ENCODE measurements at places on chromosomes 2 and 18.

DNA sequence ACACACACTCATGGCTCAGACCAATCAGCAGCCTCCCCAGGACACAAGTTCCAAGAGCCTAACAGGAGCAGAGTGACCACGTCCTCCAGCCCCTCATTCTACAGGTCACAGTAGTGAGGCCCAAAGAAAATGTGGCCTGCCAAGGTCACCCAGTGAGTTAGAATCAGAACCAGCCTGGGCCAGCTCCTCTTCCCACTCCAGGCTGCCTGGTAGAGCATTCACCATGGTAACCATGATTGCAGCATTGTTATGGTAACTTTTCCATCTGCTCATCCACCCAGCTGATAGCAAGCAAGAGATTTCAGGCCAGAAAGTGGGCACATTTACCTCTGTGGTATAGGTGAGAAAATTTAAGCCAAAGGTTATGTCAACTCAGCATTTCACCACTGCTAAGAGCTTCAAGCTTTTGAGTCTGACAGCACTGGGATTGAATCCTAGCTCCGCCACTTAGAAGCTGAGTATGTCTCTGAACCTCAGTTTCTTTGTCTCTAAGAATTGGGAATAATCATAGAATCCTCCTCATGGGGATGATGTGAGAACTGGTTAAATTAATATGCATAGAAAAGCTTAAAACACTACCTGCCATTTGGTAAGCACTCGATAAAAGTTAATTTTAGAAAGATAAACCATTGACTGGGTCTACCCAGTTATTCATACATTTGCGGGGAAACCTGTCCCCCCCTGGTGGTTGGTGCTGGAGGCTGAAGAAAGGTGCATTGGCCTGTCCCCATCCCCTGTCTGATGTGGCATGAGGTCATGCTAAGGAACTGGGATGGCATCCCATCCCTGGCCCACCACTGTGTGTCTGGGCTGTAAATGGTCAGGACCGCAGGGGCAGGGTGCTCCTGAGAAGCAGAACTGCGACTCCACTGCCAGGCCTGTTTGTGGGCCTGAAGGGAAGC lies 181.5 kb downstream of the KLHL29 start:
- no peak for DNase-seq

DNA sequence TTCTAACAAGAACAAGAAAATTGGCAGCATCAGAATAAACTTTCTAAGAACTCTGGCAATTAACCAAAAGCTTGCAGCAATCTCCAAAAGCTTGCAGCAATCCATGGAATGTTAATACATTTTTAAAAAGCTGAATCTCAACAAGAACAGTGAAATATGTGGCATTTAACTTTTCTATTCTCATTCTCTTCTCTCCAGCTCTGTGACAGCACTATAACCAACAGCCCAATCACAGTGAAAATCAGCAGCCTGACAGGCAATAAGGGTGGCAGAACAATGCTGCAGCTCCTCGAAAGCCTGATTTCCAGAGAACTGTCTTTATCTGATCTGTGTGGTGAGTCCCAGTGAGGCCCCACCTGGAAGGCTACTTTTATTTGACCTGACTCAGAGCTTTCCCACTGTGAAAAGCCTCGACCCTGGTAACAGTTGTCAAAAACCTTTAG lies 60.0 kb downstream of the TMEM131 start:
- no peak for DNase-seq

GRCh38 chr2:101485856-101486255 lies 10.9 kb upstream of the RFX8 start:
- no peak for DNase-seq

DNA sequence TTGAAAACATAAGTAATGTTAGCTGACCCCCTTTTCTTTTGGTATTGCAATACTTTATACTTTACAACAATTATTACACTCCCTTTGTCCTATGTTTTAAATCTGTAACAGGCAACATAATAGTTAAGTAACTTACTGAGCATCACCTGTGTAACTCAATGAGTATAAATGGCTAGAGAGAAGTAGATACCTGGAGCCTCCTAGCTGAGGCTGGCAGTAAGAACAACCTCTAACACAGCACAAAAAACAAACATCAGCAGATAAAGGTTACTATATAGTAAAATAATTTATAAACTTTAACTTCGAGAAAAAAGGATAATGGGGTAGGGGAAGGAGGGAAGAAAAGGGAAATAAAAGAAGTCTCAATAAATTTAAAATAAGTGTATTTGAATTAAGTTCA lies 73.1 kb upstream of the ST8SIA5 start:
- DNase-seq, result no peak

DNA sequence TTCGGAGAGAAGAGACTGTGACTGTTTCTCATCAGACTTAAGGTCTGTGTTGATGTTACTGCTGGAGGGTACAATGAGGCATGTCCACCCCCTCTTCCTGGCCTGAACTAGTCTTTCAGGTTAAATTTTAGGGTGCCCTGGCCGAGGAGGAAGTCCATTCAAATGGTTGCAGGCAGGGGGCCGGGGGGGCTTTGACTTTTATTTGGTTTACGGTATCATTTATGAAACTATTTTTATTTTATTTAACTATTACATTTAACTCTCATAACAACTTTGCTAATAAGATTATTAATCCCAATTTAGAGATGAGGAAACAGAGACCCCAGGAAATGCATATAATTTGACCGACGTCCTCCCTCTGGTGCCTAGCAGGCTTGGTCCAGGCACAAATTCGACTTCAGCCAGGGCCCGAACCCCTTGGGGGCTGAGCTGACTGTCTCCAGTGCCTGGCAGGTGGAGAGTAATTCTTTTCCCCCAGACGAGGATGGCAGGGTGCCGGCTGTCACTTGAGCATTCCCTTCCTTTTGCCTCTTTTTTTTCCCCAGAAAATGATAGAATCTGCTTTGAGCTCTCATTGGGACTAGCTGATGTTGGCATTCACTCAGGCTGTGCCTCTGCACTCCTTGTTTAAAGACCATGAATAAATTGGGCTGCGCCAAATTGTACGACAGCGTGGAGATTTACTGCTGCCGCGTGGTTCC lies 255.3 kb upstream of the SALL3 start:
- DNase-seq, result no peak

DNA sequence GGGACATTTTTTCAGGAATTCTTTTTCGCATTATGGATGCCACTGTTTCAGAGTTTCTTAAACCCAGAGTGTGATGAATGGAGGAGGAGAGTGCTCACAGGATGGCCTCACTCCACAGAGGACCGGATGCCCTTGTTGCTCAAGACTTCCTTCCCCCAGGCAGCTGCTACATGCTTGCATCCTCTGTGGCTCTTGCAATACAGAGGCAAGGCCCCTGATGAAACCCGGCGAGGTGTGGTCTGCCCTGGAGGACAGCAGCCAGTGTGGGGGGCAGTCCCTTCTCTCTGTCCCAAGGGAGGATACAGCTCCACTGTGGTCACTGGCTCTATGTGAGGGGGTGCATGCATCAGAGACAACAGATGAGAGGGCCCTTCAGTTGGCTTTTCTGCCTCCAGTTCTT lies 109.6 kb downstream of the SH3RF3 start:
- DNase-seq, result peak; percentile 2

DNA sequence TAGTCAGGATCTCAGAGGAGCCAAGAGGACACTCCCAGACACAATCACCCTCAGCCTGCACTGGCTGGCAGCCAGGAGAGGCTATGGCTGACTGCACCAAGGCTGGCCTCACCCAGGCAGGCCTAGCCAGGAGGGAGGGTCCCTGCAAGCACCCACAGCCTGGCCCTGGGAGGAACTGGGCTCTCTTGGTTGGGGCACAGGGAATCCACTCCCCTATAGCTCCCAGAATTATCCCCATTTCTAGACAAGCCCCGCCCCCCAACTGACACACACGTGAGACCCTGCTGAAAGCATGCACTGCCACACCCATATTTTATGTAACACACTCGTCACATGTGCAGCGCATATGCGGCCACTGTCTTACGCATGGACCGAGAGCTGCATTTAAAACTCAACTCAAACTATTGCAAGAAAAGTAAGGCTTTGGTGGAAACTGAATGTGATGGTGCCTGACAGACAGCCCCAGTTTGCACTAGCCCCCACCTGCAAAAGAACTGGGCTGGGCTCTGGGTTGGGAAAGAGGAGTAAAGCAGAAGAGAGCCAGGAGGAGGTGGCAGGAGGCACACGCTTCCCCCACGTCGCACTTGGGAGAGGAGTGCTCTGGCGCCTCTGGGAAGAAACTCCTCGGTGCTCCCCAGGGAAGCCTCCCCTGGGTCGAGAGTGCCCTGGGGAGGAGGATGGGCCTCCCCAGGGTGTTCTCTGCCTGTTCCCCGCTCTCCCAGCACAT lies 28.9 kb upstream of the ARHGEF4 start:
- no peak for DNase-seq

DNA sequence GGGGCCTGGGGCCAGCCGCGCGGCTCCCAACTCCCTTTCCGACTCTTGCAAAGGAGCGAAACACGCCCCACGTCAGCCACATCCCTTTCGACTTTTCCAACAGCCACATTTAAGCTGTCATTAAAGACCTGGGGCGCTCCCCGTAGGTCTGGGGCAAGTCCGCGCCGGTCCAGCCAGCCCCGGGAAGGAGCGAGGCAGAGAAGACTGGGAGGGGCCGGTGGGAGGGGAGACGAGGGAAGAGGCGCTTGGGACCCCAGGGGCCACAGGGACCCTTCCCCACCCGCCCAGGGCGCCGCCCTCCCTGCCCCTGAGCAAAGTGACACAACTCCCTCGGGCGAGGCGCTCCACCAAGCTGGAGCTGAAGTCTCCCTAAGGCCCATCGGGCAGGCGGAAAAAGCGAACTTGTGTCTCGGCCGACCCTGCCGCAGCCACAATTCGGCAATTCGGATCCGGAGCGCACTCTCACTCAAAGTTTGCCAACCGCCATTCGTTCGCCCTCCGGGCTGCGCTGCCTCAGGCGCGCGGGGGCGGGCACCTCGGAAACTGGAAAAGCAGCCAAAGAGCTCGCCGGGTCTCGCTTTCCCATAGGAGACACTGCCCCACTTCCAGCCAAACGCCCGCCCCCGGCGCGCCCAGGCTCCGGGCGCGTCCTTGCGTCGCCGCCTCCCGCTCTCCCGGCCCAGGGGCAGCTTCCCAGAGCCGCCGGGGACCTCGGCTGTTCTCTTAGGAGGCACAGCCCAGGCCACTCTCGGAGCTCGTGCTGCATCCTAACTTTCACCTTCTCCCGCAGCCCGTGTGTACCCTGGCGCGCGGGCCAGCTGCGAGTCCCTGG lies 1.1 kb upstream of the KCTD1 start:
- DNase-seq, result no peak

DNA sequence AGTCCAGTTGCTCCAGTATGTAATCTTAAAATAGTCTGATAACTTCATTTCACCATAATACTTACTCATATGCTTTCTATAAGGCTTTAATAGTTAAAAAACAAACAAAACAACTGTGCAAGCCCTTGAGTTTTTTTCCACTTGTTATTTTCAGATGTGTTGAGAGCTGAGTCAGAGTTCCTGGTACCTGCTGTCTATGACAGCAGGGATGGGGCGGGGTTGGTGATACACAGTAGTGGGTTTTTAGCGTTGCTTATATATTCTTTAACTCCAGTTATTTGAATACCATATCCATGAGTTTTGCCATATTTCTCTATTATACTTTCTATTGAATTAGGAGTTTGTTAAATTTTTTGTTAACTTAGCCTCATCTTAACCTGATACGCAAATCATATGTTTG lies 5.0 kb downstream of the NAPG start:
- no peak for DNase-seq

DNA sequence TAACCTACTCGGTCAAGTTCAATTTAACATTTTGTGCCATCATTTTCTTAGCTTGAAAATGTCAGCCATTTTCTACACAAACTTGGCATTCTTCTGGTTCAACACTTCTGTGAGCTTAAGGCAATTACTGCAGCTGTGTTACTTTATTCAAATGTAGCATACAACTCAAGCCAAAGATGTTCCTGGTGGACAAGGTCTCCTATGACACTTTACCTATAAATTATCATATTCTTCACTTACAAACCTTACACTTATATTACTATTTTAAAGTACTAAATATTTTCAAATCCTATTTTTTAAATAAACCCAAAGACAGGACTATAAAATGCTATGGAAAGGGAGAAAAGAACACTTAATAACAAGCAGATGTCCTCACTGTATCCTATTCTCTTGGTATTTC lies 1045.3 kb downstream of the TSN start:
- no peak for DNase-seq

GRCh38 chr2:62747876-62748275 lies 42.4 kb downstream of the EHBP1 start:
- no peak for DNase-seq

DNA sequence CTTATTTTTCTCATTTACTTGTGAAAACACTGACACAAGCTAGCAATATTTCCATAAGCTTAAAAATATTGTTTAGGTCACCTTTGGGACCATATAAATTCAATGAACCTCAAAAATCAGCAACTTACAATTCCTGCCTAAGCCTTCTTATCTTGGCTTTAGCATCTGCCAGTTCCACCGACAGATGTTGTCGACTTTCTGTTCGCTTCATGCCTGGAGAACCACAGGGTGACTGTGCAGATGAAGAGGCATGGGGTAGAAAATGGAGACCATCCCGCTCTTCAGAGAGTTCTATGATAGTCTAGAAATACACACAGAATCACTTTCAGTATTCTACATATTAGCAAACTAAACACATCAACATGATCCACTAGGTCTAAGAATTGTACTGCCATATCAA lies 64.2 kb downstream of the CCDC88A start:
- no peak for DNase-seq

- DNase-seq, result no peak
These were observed 66.3 kb upstream of the TUBA3E start for GRCh38 chr2:130264501-130264900.

DNA sequence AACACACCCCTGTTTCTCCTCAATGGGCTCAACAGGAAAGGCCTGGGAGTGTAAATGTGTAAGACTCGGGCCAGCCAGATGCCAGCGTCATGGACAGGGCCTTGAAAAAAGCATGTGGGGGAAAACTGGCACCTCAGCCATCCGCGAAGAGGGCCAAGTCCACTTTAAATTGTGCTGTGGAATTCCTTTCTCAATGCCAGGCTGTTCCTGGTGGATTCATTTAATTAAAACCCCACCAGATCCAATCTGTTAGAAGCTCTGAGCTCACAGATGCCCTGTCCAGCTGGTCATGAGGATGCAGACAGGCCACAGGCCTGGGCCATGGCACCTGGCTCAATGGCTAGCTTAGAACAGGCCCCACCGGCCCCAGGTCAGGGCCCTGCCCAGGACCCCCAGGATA lies 24.8 kb downstream of the KCNK3 start:
- DNase-seq, result no peak

DNA sequence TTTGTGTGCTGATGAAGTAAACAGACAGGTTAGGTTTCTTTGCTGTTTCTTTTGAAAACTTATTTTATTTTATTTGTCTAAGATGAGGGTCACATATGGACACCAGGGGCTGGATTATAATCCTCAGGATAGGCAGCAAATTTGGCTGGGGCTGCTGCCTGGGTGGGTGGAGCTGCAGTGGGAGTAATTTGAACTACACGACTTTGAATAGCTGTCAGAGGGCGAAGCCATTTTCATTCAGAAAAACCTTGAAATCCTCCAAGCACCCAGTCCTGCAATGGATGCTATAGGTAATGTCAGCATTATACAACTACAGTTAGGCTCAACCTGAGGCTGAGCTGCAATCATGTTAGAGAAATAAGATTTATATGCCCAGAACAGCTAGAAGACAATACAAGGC lies 16.6 kb downstream of the SETBP1 start:
- DNase-seq, result no peak
